ENCODE measurements at places on chromosomes 3 and 15. TPM values are rescaled to one million over a fixed set of nuclear protein-coding genes. Genes with fewer than 3 reads are reported as not detected.

DNA sequence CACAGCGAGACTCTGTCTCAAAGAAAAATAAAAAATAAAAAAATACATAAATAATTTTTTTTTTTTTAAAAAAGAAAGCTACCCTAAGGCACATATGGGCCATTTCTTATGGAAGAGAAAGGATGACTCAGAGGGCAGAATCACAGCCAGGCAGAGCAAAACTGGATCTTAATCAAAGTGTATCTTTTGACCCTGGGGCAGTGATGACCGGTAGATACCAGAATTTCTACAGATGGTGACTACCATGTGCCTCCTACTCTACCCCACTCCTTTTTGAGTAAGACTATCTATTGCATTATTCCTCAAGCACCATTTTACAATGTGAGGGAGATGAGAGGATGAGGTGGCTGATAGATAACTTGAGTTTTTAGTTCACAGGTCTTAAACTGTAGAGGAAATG is 26.0 kb downstream of the TARS3 start:
- no peak for DNase-seq

SPATA12 gene
- not detected for total RNA-seq

DNA sequence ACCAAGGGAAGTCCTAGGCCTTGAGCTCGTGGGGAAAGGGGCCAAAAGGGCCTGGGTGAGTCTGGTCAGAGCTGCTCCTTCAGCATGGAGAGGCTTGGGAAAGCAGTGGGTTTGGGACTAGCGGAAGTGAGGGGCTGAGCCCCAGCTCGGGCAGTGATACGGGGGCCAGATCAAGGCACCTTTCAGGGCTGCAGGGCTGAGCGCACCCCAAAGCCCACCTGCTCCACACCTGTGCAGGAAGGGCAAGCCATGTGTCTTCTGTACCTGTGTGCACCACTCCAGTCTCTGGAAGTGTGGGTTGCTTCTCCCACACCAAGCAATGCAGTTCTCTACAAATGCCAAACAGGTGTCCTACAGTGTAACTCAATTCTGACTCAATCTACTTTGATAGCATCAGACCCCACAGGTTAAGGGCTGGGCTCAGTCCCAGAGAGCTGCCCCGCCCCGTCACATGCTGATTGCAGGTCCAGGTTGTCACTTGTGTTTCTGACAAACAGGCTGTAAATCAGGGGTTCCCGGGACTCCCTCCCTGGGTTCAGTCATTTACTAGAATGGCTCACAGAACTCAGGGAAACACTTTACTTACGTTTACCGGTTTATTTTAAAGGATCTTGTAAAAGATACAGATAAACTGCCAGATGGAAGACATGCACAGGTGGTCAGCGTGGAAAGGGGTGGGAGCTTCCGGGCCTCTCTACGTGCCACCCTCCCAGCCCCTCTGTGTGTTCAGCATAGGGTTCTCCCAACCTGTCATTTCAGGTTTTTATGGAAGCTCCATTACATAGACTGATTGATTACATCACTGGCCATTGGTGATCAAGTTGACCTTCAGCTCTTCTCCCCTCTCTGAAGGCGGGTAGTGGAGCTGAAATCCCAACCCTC is 28.8 kb upstream of the KLF13 start:
- DNase-seq: no peak

OR5K2 gene
- not detected for total RNA-seq

- no peak for DNase-seq
These were observed 103.0 kb upstream of the TBL1XR1 start for GRCh38 chr3:177300039-177300833.

All from glutamatergic neuron (in vitro differentiated cells).